ENCODE measurements at places on chromosomes 4 and X.

DNA sequence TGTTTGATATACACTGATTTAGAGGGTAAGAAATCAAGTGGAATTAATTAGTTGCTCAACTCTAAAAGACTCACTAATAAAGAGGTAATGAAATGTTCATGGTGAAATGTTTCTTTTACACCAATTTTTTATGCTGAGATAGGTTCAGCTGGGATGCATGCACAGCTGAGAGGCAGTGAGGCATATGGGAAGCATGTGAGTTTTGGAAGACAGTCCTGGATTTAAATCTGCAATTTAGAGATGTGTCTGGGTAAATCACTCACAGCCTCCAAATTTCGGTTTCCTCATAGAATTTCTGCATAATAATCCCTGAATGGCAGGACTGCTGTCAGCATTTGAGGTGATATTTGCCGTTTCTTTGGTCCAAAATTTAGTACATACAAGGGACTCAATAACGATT lies 48.2 kb upstream of the AADAT start:
- DNase-seq: no peak

- no peak for DNase-seq
These were observed 456.6 kb downstream of the IL15 start for GRCh38 chr4:142092941-142093340.

- DNase-seq: no peak
These were observed 44.0 kb downstream of the SERTM2 start for GRCh38 chrX:111555406-111555958.

DNA sequence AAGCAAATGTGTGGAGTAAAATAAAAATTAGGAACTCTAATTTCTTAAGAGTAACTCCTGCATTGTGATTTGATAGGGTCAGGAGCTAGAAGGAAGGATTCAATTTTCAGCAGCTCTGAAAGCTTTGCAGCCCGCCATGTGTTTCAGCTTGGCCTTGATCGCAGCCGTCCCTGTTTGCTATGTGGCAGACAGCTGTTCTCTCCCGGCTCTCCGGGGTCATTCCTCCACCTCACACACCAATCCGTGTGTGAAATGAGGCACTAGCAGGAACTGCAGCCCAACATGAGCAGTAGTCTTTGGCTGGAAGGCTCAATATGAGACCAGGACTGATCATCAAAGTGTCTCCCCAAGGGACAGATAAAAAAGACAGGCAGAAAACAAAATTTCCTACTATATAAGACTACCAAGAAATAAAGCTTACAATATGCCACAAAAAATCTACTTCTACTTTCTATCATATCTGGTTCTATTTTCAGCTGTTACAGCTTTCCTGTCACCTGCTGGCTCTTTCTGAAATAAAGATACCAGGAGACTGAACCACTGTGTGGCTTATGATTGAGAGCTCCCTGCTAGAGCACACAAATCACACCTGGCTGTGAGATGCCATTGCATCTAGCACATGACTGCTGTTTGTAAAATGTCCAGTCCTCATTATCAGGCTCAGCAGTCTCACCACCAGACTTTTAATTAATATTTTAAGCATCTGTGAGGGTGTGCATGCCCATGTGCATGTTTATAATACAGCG lies 44.1 kb upstream of the SEC24B start:
- DNase-seq: no peak

DNA sequence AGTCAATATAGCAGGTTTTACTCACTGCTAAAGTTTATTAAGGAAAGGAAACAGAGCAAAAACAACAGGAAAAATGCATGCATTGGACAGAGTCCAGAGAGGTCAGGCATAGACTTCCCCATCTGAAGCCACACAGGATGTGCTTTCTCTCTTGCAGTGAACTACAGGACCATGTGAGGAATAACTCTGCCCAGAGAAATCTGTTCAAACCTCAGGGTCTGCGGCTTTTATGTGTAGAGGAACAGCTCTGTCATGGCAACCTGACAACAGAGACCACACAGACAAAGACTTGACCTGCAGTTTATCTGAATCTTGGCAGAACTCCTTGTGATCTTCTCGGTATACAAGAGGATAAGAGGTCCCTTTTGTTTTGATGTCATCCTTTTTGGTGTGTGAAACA lies 46.3 kb upstream of the LONRF3 start:
- DNase-seq: no peak

DNA sequence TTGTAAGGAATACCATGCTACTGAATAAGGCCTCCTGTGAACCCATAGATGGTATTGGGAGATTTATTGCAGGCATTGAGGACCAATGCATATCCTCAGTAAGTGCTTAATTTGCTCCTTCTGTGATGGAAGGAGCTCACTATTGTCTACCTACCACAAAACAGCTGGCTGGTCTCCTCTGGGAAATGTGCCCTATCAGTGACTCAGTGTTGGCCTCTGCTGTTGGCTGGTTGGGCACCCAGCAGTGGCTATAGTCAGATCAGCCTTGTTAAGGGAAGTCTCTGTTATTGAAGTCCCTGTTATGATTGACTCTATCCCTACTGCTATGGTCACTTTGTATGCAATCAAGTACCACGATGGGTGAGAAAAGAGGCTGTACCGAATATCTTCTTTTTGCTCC lies 27.5 kb upstream of the OTUD4 start:
- DNase-seq: no peak

DNA sequence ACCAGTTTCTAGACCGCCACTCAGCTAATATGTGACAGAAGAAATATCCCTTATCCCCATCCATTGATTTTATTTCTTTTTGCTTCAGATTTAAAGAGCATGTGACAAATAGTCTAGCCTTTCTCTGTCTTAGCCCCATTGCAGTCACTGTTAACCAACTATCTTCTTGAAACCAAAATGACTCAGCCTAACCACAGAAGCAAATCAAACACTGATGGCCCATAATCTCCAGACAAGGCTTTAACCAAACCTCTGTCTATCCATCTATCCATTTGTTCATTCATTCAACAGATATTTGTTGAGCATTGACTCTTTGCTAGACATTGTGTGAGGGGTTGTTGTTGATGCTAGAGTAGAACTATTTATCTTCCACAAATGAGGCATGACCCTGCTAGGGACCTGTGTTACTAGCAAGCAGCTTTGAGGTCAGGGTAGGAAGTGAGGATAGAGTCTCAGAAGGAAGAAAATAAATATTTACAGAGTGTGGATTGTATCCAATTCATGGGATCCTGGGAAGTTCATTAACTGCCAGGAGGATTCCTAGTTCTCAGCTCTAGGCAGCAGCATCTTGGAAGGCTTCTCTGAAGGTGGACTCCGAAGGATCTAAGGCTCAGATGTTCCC lies 22.5 kb downstream of the HNRNPH2 start:
- peak; percentile 66 for DNase-seq

GRCh38 chr4:102610007-102610406 lies 108.8 kb downstream of the NFKB1 start:
- DNase-seq: peak; percentile 22

- peak; percentile 66 for DNase-seq
These were observed 2.1 kb downstream of the GAB3 start for GRCh38 chrX:154748712-154749339.

DNA sequence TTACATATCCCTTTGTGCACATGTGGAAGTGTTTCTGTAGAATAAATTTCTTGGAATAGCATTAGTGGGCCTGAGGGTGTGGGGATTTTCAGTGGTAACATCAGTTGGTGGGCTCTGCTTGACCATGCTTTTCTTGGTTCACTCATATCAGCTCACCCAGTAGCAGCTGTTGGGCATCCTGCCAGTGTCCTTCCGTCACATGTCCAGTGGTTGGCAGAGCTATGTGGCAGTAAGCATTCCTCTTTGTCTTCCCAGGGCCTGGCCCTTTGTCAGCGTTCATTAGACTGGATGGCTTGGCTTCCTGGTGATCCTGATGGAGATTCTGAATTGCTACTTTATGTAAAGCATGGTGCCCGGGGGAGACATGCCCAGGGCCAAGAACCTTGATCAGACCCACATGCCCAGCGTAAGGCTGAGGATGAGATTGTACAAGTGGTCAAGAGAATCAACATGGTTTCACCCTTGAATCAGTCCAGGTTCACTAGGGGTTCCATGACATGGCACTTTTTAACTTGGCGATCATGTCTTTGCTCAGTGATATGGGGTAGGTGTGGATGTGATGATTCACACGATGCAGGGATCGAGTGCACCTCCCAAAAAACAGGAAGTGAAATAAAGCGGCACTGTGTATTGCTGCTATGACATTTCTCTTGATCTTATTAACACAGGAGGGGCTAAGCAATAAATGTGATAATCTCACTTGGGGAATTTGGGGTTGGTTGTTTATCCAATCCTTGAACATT lies 72.1 kb upstream of the IGFBP7 start:
- no peak for DNase-seq

DNA sequence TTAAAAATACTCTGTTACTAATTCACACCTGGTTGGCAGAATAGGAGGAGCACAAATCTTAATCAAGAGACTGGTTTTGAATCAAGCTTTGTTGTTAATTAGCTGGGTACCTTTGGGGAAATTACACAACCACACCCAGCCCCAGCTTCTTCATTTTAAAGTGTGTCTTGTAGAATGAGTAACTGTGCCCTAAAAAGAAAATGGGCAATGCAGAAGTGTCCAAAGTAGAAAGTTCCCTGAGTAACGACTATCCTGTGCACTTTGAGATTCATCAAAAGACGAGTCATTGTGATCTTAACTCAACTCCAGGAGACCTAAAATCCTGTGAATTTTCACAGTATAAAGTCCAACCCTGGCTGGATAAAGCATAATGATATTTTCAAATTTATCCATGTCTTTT lies 792.3 kb upstream of the HS3ST1 start:
- no peak for DNase-seq

- no peak for DNase-seq
These were observed 56.0 kb downstream of the VGLL1 start for GRCh38 chrX:136588036-136588435.

- no peak for DNase-seq
These were observed 539.6 kb upstream of the DIPK2B start for GRCh38 chrX:45740291-45740690.

DNA sequence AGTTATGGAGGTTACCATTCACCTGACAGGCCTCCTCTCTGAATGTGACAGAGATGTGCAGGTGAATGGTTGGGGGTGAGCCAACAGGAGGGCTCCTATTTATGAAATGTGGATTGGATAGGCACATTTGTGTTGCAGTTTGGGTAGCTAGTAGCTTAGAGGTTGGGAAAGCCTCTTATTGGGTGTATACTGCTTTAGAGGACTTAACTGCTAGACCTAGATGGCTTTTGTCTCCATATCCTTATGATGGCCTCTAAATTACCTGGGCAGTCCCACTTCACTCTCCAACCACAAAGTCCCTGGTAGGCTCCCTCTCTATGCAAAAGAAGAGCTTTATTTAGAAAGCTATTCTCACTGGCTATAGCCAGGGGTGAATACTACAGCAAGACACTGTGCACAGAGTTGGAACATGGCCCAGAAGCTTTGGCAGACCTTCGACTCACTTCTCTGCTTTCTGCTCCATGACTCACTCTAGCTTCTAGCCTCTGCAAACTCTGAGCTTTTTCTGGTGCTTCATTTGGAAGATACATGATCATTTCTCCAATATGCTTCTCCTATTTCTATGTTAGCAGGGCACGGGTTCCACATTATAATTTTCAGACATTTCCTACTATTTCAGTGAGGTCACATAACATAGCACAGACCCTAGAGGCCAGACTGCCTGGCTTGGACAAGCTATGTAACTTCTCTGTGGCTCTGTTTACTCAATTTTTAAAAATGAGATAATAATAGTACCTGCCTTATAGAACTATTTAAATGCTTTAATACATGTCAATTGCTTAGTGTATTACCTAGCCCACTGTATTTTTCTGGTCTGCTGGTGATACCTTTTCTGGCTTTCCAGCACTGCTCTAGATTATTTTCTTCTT lies 6.0 kb upstream of the VGLL1 start:
- peak; percentile 82 for DNase-seq

DNA sequence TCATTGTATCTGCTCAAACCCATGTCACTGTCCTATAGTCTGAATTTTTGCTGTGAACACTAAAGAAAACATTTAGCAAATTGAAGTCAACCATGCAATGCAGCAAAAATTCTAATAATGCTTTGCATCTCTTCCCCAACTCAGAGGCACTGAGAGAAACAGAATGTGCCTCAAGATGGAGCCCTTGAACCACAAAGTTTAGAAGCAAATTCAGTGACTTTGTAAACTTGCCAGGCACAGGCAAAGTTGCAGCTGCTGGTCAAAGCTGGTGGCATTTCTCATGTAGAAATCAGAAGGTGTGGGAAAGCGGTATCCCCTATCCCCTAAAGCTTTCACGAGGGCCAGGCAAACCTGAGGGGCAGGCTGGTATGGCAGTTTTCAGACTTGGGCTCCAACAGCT lies 121.7 kb upstream of the DIPK2B start:
- DNase-seq: peak; percentile 84

DNA sequence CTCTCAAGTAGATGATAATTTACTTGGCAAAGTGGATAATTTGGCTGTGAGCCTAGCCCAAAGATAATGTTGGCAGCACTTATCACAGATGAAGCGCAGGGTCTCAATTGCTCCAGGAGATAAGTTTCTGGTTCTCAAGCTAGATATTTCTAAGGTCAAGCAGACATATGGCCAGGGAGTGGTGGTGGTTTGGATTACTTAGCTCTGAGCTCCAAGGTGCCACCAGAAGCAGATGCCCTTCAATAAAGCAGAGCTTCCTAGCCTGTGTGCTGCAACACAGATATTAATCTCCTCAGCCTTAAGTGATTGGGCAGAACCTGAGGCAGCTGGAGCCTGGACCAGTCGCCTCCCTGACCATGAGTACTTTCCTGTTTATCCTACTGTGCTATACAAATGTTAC lies 79.2 kb upstream of the NALF2 start:
- DNase-seq: no peak

DNA sequence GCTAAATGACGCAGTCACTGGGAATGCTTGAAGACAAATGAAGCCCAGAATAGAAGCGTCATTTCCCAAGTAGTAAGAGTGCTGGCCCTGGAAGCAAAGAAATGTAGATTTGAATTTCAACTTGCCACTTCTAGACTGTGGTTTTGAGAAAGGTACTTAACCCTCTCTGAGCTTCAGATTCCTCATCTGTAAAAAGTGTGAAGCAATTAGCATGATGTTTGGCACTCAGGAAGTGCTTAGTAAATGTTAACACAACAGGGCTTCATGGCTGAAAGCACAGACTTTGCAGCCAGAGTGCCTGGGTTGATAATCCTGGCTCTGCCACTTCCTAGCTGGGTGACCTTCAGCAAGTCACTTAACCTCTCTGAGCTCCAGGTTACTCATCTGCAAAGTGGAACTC lies 147.4 kb upstream of the RPS6KA3 start:
- DNase-seq: no peak

DNA sequence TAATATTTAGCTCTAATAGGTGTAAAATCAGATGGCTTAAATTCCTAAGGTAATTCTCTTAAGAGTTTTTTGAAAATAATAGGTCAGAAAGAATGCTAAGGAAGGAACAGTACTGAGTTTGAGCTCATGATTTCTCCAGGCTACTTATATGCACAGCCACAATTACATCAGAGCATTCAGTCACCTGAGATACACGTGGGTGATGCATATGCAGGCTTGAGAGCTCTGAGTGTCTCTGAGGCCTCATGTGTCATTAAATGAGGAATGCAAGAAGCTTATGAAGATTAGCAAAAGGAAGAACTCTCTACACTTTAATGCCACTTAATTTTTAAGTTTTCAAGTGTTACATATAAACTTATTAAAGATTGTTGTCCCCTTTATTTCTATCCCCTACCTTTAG lies 124.0 kb upstream of the STIM2 start:
- peak; percentile 32 for DNase-seq

Measured in EH (cell line).